ENCODE measurements at places on chromosomes 7 and 10.

DNA sequence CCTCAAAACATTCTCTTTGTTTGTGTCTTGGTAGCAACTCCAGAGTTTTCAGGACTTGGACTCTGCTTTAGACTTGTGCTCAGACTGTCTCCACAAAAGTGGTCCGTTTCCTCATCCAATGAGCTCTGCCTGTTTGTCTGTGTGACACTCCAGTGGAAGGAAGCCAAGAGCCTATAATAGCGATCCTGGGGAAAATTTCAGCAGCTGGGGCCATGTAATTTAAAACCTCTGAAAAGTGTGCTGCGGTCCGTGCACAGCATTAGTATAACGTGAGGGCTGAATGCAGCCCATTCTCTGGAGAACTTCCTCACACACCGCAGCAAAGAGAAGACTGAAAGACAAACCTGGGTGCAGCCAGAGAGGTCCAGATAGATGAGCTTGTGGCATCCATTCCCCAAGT is at the start of gene LRRC17:
TSS of gene LRRC17 (plus strand) at position 259 of the 400 bp plus-strand sequence. CDS start 20,914 bp downstream, outside the sequence.
- DNase-seq, result no peak

DNA sequence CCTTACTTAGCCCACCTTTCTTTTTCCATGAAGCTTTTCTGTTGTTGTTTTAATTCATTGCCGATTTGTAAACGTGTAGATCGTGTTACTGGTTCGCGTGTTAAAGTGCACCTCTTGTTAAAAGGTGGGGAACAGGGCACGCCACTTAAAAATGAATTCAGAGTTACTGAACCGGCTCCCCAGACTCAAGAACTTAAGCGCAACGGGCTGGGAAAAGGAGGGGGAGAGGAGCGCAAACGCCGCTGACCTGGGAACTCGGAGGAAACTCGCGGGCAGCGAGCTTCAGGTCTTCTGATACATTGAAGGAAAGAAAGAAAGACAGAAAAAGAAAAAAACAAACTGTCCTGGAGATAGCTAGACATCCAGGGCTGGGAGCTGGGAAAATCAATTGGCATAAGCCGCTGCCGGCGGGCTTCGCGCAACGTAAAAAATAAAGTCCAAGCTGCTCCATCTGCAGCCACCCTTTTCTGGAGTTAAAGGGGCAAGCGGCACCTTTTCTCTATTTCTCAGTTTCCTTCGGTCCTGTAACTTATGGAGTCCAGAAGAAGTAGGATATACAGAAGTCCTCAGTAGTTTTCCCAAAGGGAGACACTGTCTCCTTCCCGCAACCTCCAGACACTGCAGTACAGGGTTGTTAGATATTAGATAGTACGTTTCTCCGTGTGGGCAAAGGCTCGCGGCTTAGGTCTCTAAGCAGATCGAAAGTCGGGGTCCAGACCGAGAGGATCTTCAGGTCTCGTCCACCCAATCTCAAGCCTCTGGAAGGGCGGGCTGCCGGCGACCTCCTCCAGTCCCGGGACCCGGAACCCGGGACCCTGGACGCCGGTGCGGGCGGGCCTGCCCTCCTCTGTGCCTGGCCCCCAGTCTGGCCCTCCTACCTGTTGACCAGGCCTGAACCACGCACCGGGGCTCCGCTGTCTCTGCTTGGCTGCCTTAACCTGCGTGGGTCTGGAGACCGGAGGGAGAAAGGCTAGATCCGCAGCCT is 1.8 kb upstream of the DLX6 start:
- DNase-seq, result no peak

GRCh38 chr10:79319115-79319771 is 28.0 kb upstream of the PPIF start:
- DNase-seq, result no peak

- no peak for DNase-seq
These were observed 143.5 kb downstream of the KIAA1217 start for GRCh38 chr10:24352399-24352798.

GRCh38 chr10:24727786-24728185 is 4.1 kb upstream of the ARHGAP21 start:
- DNase-seq, result no peak

DNA sequence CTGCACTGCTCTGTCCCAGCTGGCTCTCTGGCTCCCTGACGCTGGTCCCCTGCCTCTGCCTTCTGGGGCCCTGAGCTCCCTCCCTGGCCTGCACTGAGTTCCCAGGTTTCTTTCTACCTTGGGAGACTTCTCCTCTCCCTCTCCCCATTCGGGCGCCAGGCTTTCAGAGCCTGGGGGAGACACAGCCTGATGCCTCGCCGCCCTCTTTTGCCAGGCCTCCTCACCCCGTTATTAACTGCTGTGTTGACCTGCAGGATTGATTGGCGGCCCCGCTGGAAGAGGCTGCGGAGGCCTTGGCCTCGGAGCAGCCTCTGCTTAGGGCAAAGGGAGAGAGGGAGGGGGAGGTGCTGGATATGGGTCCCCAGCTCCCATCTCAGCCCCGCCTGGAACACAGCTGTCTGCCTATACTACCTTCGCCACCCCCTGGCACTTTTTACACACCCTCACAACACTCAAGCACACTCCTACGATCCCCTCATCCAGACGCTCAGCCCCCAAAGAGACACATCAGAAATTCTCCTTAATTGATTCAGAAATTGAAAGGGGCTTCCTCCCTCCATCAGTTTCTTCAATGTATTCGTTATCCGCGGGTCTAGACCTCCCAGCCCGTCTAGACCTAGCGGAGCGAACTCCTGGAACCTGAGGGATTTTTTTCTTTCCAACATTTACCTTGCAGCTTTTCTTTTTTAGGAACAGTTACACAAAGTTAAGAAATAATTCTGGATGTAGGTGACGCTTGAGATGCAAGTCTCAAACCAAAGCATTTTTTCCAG is 7.1 kb upstream of the PAX2 start:
- no peak for DNase-seq

- DNase-seq, result no peak
These were observed 28.8 kb downstream of the ITGB8 start for GRCh38 chr7:20359341-20359963.

GRCh38 chr7:116209561-116210070 is 723 bp upstream of the TES start:
- DNase-seq, result no peak

DNA sequence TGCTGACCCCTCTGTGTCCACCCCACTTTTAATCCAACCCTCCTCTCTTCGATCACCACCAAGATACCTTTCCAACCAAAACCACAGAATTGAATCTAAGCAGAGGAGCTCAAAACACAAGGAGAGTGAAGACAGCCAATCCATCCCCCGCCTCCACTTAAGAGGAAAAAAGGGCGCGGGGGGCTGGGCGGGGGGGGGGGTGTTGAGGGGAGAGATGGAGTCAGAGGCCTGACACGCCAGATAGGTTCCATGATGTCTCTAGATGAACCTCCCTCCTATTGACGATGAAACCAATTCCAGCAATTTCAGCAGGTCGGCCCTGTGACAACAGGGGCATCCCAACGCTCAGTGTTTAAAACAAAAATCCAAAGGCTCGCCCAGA is 1.3 kb downstream of the SORBS1 start:
- DNase-seq, result no peak

DNA sequence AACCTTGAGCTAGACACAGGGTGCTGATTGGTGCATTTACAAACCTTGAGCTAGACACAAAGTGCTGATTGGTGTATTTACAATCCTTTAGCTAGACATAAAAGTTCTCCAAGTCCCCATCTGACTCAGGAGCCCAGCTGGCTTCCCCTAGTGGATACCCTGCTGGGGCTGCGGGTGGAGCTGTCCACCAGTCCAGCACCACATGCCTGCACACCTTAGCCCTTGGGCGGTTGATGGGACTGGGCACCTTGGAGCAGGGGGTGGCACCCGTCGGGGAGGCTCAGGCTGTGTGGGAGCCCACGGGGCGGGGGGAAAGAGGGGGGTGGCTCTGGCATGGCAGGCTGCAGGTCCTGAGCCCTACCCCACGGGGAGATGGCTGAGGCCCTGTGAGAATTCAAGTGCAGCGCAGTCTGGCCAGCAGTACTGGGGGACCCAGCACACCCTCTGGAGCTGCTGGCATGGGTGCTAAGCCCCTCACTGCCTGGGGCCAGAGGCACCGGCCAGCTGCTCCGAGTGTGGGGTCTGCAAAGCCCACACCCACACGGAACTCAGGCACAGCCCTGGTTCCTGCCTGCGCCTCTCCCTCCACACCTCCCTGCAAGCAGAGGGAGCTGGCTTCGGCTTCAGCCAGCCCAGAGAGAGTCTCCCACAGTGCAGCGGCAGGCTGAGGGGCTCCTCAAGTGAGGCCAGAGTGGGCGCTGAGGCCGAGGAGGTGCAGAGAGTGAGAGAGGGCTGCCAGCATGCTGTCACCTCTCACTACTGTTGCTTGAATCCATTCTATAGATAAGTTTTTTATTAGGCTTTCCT is 369.8 kb upstream of the SMIM30 start:
- DNase-seq, result no peak

DNA sequence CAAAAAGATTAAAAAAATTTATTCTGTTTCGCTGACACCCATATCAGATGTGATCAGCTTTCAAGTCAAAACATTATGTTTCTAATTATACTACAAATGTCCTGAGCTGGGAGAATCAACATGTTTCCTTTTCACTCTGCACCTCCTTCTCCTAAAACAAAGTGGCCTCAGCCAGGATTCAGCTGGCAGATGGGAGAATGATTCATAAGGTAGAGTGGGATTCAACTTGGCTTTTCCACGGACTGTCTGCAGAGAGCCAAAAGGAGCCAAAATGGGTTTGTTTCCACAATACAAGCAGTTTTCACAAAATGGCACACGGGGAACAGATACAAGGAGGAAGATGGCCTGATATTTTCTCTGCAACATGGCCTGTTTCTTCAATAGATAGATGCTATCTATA is 376.5 kb upstream of the PRKCQ start:
- DNase-seq, result no peak

DNA sequence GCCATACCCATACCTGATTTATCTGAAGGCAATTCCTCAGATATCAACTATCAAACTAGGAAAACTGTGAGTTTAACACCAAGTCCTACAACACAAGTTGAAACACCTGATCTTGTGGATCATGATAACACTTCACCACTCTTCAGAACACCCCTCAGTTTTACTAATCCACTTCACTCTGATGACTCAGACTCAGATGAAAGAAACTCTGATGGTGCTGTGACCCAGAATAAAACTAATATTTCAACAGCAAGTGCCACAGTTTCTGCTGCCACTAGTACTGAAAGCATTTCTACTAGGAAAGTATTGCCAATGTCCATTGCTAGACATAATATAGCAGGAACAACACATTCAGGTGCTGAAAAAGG is 69.0 kb upstream of the RSBN1L start:
- DNase-seq, result peak; percentile 33

- no peak for DNase-seq
These were observed 95.3 kb downstream of the WDR11 start for GRCh38 chr10:120946497-120946896.

GRCh38 chr10:131630772-131631258 is 270.0 kb upstream of the PPP2R2D start:
- DNase-seq, result no peak

Data from activated CD4-positive, alpha-beta T cell treated with anti-CD3 and anti-CD28 coated beads, Interleukin-2, amount 50 U/mL, for 16 hours (primary cell).